ENCODE measurements at places on chromosomes 1 and 21.

- no peak for DNase-seq
Observed at GRCh38 chr1:197690074-197690473, 85.2 kb downstream of the DENND1B start.

- no peak for DNase-seq
Observed at GRCh38 chr1:69315823-69316222, 251.9 kb upstream of the LRRC7 start.

DNA sequence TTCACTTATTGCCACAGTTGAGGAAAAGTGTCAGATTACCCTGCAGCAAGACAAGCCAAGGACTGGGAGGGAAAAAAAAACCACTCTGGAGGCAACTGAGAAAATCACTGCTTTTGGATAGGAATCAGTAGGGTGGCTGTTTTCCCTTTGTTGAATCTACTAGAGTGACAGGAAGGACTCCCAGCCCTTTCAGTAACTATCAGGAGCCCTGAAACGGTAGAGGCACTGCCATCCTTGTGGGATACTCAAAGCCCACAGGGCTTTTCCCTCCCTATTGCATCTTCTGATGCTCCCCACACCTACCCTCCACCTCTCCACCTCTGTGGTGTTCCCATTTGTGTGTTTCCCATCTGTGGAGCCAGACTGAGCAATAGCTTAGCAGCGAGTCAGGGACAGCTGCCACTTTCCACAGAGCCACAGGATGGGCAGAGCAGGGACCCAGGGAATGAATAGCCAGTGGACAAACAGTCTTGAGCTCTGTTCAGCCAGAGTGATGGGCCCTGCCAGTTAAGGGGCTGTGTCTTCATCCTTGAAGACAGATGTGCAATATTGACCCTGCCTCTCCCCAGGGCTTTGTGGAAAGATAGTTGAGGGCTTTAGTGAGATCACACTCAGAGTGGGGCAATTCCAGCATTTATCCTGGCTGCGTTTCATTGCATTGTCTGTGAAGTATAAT, 13.9 kb downstream of the UBIAD1 start:
- DNase-seq: no peak

- no peak for DNase-seq
Observed at GRCh38 chr1:231817801-231818200, 191.2 kb downstream of the DISC1 start.

DNA sequence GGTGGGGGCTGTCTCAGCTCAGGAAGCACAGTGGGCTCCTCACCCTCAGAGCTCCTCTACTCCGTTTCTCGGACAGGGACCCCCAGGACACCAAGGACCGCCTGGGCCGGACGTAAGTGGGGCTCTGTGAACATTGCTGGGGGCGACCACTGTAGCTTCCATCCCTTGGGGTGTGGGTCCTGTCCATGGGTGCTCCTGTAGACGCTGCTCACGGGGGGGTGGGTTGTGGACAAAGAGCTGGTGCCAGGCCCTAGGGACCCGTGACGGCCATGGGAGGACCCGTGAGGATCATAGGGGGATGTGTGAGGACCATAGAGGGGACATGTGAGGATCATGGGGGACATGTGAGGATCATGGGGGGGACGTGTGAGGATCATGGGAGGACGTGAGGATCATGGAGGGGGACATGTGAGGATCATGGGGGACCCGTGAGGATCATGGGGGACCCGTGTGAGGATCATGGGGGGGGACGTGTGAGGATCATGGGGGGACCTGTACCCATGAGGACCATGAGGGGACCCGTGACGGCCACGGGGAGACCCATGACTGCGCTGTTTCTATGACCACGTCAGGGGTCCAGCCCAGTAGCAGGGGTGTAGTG, 18.1 kb downstream of the COL6A1 start:
- peak; percentile 17 for DNase-seq

GRCh38 chr1:32861904-32862695, 8.6 kb downstream of the FNDC5 start:
- no peak for DNase-seq

DNA sequence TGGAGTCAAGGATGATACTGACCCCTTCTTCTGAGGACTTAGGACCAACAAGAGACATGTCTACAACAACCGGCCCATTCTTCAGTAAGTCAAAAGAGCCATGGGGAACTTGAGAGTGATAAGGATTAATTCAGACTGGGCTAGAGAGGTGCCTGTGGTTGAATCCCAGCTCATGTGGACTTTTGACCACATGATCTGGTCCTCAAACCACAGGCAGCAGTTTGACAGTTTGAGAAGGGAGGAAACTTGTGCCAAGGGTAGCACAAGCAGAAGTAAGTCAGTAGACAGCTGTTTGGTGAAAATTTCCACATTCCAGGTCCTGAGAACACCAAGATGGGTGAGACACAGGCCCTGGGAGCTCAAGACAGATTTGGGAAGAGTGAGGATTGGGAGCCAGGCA, 19.8 kb downstream of the SH3BP5L start:
- DNase-seq: no peak

DNA sequence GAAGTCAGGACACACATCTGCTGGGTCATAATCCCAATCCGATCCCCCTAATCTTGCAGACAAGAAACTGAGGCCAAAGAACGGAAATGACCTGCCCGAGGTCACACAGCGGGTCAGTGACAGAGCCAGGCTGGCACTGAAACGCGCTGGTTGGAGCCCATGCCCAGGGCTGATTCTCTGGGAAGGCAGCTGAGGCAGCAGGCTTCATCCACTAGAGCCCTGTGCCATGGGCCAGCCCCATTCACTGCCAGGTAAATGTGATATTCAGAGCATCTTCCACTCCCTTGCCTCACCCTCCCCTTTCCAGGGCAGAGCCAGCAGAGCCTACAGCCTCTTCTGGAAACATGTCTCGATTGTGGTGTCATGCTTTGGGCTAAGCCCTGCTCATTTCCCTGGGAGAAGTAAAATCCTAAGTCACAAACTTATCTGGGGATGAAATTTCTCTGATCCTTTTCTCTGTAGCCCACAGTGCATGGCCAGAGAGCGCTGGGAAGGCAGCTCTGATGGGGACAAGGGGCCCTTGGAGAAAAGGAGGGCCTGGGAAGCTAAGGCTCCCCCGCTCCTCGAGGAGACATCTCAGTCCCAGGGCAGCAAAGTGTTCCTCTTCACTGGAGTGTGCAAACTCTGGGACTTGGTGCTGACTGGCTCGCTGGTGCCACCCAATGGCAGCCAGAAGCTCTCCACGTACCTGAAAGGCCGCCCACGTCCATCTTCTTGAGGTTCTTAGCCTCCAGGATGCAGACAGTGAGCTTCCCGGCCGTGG, 110.4 kb downstream of the SYT2 start:
- DNase-seq: peak; percentile 60

DNA sequence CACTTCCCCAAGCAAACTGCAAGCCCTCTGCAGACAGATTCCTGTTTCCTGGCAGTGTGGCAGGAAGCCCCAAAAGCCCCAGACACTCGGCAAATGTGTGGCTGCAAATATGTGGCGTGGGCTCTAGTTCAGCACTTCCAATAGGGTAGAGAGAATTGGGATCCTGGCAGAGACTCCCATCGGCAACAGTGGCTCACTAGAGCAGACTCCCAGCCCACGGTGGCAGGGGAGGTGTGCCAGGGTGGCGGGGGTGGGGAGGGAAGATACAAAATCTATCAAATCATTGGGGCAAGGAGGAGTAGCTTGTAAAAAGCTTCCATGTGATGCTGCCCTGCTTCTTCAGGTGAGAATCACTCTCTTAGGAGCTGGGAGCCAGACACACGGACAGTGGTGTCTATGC, 25.9 kb downstream of the COL16A1 start:
- no peak for DNase-seq

GRCh38 chr1:158329733-158330132, 1.6 kb downstream of the CD1B start:
- no peak for DNase-seq

GRCh38 chr1:53334781-53335180, 6.9 kb upstream of the LRP8 start:
- DNase-seq: no peak

- no peak for DNase-seq
Observed at GRCh38 chr1:91836331-91837040, 49.5 kb downstream of the TGFBR3 start.

- no peak for DNase-seq
Observed at GRCh38 chr1:172997941-172998361, 52.8 kb downstream of the TNFSF18 start.

DNA sequence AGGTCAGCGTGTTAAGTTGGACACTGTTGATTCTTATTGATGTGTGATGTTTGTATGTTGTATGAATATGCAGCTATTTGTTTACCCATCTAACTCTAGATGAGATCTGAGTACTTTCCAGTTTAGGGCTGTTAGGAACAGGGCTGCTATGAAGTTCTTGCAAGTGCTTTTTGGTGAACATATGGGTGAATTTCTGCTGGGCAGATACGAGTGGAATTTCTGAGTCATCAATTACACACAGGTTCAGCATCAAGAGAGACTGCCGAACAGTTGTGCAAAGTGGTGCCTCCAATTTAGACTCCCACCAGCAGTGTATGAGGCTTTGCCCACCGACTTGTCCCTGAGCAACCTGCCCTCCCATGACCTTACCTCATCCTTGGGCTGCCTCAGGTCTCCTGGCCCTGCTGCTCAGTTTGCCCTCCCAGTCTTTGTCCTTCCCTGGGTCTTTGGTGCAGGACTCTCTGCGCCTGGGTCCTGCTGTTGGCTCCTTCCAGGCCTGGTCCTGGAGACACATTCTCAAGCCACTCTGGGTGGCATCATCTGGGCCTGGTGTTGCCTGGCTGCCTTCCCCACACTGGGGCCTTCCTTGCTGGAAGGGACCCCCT, 343.6 kb downstream of the PTPRU start:
- DNase-seq: no peak

GRCh38 chr1:21297975-21298374, 7.7 kb upstream of the ECE1 start:
- peak; percentile 87 for DNase-seq

DNA sequence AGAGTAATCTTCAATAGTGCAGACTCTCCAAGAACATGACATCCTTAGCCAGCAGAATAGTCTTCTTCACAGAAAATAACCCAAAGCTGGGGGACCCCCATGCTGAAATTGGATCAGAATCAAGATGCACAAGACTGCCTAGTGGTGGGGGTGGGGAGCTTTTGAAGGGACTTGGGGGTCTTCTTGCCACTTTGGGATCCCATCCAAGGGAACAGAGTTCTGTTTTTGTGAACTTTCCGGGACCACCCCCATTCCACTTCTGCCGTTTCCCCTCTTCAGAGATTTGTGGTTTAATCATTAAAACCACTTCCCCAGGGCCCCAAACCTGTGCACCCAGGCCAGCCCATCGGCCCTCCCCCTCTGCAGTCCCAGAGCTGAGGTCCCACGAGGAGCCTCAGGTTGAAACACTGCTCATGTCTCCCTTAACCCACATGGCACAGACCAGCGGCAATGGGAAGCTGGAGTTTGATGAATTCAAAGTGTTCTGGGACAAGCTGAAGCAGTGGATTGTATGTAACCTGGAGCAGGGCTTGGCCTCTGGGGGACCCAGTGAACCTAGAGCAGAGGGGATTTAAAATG, 44.9 kb downstream of the CAPN9 start:
- DNase-seq: no peak

DNA sequence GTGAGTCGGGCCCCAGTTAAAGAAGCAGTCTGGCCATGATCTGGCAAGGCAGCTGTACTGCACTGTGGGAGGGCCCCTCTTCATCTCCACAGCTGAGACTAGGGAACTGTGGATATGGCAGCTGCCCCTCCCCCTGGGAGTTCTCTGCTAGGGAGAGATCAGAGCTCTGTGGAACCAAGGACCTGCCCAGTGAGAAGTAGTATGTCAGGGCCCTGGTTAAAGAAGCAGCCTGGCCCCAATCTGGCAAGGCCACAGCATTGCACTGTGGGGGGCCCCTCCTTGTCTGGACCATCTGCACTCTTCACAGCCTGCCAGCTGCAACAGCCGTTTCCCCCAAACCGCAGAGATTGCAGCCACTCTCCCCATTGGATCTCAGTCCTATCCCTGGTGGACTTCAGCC, 208.5 kb downstream of the DNAH14 start:
- no peak for DNase-seq

- no peak for DNase-seq
Observed at GRCh38 chr1:89836252-89837035, 15.6 kb downstream of the LRRC8D start.

- no peak for DNase-seq
Observed at GRCh38 chr1:220991959-220992704, 112.9 kb downstream of the HLX start.

DNA sequence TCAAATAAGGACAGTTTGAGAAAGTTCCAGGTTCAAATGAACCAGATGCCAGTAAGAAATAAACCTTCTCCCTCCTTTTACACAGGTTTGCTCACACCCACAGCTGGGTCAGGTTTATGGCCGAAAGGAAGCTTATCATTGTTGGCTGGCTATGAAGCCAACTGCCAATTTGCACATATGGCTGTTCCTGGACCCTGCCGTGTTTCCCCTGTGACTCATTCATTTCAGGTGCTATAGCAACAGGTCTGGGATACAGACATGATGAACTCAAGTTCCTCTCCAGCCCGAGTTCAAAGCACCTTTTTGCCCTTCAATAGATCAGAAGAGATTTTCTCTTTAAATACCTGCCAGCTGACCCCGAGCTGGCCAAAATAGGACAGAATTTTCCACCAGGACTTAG, 134.4 kb upstream of the SMYD2 start:
- no peak for DNase-seq

GRCh38 chr1:219433001-219433400, 179.9 kb downstream of the ZC3H11B start:
- DNase-seq: no peak

DNA sequence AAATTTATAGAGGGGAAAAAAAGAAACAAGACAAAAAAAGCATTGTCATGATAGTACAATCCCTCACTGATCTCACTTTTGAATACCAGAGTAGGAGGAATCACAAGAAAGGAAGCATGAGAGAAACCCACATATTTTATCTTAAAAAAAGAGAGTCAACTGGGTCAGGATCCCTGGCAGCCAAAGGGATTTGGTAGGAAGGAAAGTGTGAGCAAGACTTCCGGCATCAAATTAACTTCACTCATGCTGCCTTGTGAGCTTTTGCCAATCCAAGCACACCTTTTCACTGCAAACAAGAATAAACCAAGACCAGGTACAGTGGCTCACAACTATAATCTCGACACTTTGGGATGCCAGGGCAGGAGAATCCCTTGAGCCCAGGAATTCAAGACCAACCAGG, 53.1 kb downstream of the SLC9C2 start:
- DNase-seq: no peak

DNA sequence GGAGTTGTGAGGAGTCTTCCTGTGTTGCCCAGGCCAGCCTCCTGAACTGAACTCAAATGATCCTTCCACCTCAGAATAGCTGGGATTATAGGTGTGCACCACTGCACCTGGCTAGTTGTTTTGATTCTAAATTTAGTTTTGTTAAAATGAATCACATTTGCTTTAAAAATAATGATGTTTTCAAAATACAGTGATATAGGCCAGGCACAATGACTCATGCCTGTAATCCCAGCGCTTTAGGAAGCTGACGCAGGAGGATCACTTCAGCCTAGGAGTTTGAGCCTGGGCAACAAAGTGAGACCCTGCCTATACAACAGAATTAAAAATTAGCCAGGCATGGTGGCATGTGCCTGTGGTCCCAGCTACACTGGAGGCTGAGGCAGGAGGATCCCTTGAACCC, 24.3 kb downstream of the RTCA start:
- no peak for DNase-seq
